Right cardiac atrium (tissue), 5 donors: ENCODE measurements at places on chromosomes 6 and 20. TPM values are rescaled to one million over a fixed set of nuclear protein-coding genes. Genes with fewer than 3 reads are reported as not detected.

- peak; percentile 90 for DNase-seq
Measured at GRCh38 chr6:31620586-31621319, at the start of gene PRRC2A. Gene PRRC2A (plus strand): TSS chr6:31620715. CDS start chr6:31622790, 2,075 bp downstream.

C6orf141 gene
- 0.49 TPM for total RNA-seq

DNA sequence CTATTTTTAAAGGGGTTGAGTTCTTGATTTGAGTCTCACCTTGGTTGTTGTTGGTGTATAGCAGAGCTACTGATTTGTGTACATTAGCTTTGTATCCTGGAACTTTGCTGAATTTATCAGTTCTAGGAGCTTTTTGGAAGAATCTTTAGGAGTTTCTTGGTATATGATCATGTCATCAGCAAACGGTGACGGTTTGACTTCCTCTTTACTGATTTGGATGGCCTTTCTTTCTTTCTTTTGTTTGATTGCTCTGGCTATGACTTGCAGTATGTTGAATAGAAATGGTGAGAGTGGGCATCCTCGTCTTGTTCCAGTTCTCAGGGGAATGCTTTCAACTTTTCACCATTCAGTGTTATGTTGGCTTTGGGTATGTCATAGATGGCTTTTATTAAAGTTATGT, 64.0 kb downstream of the CDYL start:
- DNase-seq: no peak

DNA sequence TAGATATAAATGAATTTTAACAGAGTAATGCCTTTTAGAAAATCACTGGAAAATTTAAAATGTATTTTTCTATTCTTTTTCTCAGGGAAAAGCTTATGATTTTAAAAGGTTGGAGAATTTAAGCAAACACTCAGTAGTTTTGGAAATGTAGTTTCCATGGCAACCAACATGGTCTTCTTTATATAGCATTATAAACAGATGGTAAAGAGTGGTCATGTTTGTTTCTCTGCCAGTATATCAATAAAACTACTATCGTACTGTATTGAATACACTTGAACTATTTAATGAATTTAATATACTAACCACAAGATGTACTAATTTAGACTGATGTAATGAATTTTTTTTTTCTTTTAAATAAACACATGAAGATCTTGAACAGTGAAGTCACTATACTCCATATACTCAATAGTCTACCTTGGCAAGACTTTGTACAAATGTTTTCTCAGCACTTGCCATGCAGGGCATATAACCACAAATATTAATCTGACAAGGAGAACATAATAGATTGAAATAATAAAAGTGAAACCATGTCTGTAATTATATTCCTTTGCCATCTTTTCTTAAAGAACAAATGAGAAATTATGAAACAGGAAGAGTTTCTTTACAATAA, 105.5 kb downstream of the PDSS2 start:
- no peak for DNase-seq

PGBD1 gene
- 3.0 TPM for total RNA-seq

SIRPG gene
- total RNA-seq: 0.19 TPM

COQ3 gene
- 31.4 TPM for total RNA-seq

GRCh38 chr6:110882274-110882619, 7.7 kb downstream of the AMD1 start:
- no peak for DNase-seq

SLC22A1 gene
- total RNA-seq: 0.63 TPM

GRCh38 chr6:128240024-128240428, 280.4 kb downstream of the PTPRK start:
- no peak for DNase-seq

EYA2 gene
- total RNA-seq: 3.4 TPM

RAET1E gene
- 0.17 TPM for total RNA-seq

MYT1 gene
- 1.3 TPM for total RNA-seq

DNA sequence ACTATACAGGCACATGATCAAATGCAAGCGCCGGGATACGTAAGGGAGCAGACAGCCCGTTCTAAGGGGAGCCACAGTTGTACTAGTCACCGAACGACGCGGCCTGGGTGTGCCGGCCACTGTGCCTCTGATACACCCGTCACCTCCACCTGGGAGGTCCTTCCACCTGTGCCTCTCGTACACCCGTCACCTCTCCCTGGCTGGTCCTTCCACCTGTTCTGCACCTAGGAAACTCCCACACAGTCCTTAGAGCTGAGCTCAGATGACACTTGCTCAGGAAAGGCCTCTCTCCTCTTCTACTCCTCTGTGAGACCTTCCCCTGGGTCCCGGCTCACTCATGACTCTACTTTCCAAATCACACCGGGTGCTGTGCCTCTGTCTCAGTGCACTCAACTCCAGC, 245.0 kb downstream of the TTLL2 start:
- DNase-seq: no peak

DNA sequence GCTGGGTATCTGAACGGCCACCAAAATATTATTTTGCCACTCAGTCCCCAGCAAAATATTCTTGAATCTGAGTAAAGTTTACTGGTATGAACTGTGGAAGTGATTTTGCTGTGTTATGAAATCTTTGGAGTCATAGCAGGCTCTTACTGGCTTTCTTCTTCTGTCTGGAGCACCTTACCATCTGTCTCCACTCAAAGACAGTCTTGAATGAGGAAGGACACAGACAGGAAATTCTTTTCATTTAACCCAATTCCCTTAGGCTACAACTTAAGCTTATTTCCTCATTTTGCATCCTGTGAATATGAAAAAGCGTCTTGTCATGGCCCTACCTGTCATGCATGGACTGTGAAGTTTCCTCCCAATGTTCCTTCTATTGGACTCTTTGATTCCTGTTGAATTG, 24.7 kb downstream of the FNDC1 start:
- no peak for DNase-seq

TMEM244 gene
- not detected for total RNA-seq

DNA sequence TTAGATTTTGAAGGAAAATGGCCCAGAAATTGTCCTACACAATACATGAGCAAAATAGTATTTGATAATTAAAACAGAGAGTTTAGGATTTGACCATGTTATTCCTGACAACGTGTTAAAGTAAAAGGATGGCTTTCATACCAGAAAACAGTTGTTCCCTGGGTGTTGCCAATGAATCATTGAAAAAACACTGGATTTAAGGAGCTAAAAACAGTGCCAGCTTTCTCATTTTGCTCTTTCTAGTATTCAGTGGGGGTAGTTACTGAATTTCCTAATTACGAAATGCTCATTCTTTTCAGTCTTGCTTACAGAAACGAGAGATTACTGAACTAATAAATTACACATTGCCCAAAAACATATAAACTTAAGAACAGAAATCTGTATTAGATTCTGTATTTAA, 26.6 kb upstream of the SNAP91 start:
- no peak for DNase-seq

HRH3 gene
- total RNA-seq: not detected

- DNase-seq: no peak
Measured at GRCh38 chr6:164013480-164014208, 599.1 kb downstream of the QKI start.

- DNase-seq: no peak
Measured at GRCh38 chr6:144877118-144877517, 592.0 kb downstream of the UTRN start.

TNXB gene
- total RNA-seq: 111 TPM

- no peak for DNase-seq
Measured at GRCh38 chr6:34615574-34616226, 59.6 kb upstream of the SPDEF start.

- DNase-seq: no peak
Measured at GRCh38 chr6:141598487-141598886, 534.2 kb upstream of the GJE1 start.

RFX6 gene
- total RNA-seq: not detected

UST gene
- 5.9 TPM for total RNA-seq

ATG5 gene
- 21.8 TPM for total RNA-seq
